Sigmoid colon (tissue), 7 donors: ENCODE measurements at places on chromosomes 2 and 18. TPM values are rescaled to one million over a fixed set of nuclear protein-coding genes. Genes with fewer than 3 reads are reported as not detected.

DNA sequence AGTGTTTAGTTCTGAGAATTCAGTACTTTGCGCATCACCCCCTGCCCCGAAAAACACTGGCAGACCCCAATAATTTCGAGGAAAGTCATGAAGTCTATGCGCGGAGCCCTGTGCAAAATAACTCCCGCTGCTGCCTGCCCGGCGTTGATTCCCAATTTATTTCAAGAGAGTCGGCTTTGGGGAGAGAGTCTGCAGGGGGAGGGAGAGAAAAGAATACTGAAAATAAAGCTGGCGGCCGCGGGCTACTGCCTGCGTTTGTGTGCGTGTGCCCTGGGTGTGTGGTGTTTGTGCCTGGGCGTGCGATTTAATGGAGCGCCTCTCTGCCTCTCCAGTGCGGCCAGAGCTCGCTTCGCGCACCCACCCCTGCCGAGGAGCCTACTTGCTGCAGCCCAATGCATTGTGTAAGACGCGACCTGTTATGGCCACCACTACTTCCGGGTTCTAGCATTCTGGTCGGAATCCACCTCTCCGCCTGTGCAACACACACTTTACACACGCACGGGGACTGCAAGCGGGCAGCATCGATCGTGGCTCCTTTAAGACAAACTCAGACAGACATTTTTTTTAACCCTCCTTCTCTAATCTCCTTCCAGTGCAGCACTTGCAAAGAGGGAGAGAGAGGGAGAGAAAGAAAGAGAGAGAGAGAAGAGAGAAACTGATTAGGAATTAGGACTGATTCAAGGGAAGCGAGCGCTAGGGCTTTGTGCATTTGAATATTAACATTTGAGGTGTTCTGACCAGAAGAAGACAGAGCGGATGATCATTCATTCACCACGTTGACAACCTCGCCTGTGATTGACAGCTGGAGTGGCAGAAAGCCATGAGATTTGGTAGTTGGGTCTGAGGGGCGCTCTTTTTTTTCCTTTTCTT lies at the start of gene MEIS1:
Gene MEIS1, plus strand, starts transcription at position 447 of the 870 bp plus-strand sequence. CDS start 732 bp downstream, outside the sequence.
- H3K27ac ChIP-seq, result peak within 1 kb of the TSS; percentile 99
- peak within 1 kb of the TSS; percentile 62 for H3K4me3 ChIP-seq

- no peaks in the 10 kb centered on the region for H3K27me3 ChIP-seq
- no peak overlapping the region for H3K4me3 ChIP-seq
- H3K36me3 ChIP-seq, result no peaks in the 10 kb centered on the region
- no peak for DNase-seq
Observed at GRCh38 chr18:57297306-57297705, 55.1 kb upstream of the ST8SIA3 start.

DNA sequence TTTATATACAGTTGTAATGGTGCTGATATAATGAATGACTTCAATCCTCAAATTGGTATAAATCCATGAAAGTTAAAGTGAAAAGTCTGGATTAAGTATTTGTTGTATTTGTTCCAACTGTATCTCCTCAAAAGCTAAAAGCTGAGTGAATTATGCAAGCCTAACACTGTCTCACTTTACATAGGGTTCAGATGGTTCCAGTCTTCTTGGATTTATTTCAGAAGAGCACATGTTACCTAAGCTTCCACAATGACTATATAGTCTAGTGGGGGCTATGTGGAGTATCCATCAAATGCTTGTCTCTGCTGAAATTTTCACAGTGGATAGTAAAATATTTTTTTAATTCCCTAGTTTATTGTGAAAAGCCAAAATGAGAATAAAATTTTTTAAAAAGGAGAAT lies 13.0 kb downstream of the MCEE start:
- peaks cover 73% of the 10 kb centered on the region for H3K36me3 ChIP-seq
- no peaks in the 10 kb centered on the region for H3K27me3 ChIP-seq
- H3K4me3 ChIP-seq, result no peak overlapping the region
- H3K27ac ChIP-seq, result no peak overlapping the region
- no peak for DNase-seq

- no peaks in the 10 kb centered on the region for H3K36me3 ChIP-seq
- H3K4me1 ChIP-seq, result peaks cover 10% of the 10 kb centered on the region
Observed at GRCh38 chr2:170013802-170014551, 164.0 kb upstream of the MYO3B start.

GRCh38 chr2:56231361-56231760 lies 47.6 kb downstream of the CCDC85A start:
- H3K27me3 ChIP-seq, result no peaks in the 10 kb centered on the region
- no peaks in the 10 kb centered on the region for H3K4me1 ChIP-seq
- no peak for DNase-seq
- H3K4me3 ChIP-seq, result no peak overlapping the region

DNA sequence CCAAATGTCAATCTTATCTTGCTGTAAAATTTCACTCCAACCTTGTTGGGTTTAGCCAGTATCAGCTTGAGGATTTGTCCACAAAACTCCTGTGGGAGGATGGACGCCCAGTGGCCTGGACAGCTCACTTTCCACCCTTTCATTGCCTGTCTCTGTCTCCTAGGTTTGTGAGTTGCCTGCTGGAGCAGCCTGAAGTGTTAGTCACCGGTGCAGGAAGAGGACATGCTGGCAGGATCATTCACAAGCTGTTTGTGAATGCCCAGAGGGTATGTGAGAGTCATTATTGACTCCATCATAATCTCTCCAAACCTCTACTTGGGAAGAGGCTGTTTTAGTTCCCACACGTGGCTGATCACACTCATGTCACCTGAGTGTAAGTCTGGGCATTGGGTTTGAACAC lies 112.3 kb downstream of the RAB3GAP1 start:
- no peak overlapping the region for H3K27ac ChIP-seq
- H3K36me3 ChIP-seq, result peaks cover 9% of the 10 kb centered on the region
- H3K4me1 ChIP-seq, result no peaks in the 10 kb centered on the region
- H3K27me3 ChIP-seq, result no peaks in the 10 kb centered on the region
- H3K4me3 ChIP-seq, result no peak overlapping the region

Gene TNFAIP6
- 4.9 TPM for total RNA-seq
